ENCODE measurements at places on chromosomes 11 and 22.

- DNase-seq = no peak
Observed at GRCh38 chr11:64258946-64259532, 7.7 kb downstream of the PLCB3 start.

GRCh38 chr11:110026858-110027626, 66.2 kb upstream of the ZC3H12C start:
- DNase-seq = no peak

DNA sequence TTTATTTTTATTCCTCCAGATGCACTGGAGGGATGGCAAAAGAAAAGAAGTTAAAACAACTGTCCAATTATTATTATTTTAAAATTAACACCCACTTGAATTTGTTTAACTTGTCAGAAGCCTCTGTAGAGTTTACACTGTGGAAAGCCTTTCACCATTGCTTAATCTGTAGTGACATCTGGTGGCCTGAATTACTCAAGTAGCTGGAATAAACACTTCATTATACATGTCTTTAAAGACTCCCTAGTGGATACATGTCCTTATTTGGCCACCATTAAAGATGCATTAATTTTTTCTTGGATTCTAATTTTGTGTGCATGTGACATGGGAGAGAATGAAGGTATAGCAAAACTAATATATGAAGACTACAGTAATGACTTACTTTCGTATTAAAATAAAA, 1496.5 kb downstream of the FAM181B start:
- DNase-seq = no peak

GRCh38 chr11:10743354-10744000, 7.6 kb upstream of the CTR9 start:
- no peak for DNase-seq

DNA sequence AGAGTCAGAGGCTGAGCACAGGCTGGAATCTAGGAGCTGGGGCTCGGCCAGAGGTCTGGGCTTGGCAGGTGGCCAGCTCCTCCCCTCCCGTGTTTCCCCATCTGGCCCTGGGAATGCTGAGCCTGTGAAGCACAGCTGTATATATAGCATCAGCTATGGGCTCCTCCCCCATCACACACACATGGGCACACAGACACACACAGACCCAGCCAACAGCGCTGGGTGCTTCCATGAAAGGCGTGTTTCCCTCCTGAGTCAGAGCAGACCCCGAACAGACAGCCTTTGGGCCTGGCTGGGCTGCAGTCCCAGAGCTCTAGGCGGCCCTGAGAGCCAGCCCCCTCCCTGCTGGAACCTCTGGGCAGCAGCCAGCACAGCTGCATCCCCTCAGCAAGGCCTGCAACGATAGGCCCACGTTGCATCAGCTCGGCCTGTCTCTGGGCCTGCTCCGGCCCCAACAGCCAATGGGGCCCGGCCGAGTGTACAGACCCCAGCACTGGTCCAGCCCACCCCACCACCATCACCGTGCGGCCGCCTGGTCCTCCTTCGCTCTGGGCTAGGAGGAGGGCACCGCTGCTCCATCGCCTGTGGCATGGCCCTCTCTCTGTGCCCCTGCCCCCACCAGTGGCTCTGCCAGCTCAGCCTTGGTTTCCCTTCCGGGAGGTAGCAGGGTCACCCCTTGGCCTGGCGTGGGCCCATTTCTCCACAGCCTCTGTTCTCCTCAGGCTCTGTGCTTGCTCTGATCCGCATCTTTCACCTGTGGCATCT, 7.6 kb upstream of the SERPINH1 start:
- no peak for DNase-seq

DNA sequence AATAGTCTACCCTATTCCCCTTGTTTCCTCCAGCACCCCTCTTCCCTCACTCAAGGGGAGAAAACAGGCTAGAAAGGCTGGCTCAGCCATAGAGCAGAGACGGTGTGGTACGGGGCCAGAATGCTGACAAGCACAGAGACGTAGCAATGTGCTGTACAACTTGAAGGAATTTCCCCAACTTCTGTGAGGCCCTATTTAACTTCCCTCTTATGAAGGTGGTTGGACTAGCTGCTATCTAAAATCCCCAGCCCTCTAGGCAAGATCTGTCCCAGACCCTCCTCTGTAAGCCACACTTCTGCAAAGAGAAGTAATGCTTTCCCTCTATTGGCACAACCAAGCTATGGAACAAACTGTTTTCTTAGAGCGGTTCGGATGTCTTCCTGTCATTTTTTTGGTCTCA, 37.8 kb downstream of the PLEKHA7 start:
- DNase-seq = no peak

Data from progenitor cell of endocrine pancreas (in vitro differentiated cells).